ENCODE measurements at places on chromosomes 7 and 10.

DNA sequence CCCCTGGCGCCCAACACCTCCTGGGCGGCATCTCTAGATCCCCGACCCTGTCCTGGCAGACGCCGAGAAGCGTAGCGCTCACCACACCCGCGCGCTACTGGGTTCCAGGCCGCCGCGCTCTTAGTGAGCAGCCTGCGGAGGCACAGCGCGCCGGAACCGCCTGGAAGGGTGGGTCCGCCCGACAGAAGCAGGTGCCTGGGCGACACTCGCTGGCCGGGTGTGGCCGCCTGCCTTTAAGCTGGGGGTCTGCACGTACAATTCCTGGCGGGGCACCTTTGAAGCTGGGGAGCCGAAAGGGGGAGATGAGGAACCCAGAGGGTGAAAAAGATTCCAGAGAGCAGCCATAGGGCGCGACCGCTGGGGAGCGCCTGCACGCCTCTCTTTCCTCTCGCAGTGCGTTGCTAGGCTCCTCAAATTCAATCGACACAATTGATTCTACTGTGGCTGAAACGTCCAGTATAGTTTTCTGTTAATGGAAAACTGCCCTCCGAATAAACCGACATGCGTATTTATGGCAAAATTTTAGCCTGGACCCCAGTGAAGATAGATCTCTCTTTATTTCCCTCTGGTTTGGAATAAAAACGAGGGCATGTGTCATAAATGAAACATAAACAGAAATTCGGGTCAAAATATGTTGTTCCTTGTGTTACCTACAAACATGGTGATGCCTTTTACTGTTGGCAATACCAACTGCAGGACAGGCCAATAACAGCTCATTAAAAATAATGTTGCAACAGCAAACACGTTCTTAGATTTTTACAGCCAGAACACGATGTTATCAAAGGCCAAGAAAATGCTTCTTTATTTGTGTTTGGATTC, 4.6 kb downstream of the HMX3 start:
- peak; percentile 22 for DNase-seq

DNA sequence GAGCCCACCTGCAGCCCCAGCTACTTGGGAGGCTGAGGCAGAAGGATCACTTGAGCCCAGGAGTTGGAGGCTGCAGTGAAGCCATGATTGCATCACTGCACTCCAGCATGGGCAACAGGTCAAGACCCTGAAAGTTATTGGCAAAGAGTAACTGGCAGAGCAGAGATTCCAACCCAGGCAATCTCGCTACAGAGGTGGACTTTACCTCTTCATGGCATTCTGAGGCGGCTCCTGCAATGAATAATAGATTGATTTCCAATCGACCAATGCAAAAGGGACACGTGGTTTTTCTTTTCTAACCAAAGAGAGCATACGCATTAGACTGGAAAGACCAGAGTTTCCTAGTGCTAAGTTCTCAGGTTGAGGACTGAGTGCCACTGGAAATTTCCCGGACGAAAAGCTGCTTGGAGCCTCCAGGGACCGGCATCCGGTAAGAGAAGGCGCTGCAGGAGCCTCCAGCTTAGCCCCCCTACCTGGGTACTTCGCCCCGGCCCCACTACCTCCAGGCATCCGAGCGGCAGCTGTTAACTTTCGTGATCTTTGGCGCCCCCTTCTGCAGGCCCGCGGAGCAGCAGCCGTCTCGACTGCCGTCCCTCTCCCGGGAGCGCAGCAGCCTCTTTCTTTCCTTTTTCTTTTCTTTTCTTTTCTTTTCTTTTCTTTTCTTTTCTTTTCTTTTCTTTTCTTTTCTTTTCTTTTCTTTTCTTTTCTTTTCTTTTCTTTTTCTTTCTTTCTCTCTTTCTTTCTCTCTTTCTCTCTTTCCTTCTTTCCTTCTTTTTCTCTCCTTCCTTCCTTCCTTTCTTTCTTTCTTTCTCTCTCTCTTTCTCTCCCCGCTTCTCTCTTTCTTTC, 4.1 kb downstream of the MBLAC1 start:
- DNase-seq: peak; percentile 73

- DNase-seq: no peak
Observed at GRCh38 chr7:114084002-114084471, 165.2 kb upstream of the PPP1R3A start.

- peak; percentile 8 for DNase-seq
Observed at GRCh38 chr10:80924063-80924952, 386.6 kb downstream of the SH2D4B start.

DNA sequence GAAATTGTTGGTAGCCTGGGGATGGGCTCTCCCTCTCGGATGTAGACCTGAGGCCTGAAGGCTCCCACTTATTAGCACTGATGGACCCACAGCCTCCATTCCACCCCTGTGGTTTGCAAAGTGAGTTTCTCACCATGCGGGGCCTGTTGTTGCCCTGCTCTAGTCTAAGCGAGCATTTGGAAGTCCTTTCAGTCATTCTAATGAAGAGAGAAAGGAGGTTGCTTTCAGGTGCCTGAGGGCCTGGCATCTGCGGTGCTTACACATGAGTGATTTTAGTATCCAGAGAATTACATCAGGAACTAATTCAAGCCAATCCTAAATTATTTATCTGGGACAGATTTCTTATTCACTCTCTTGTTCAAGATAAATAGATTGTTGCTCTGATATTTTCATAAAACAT, 61.6 kb downstream of the NAMPT start:
- no peak for DNase-seq

GRCh38 chr7:39130274-39130673, 152.6 kb downstream of the POU6F2 start:
- no peak for DNase-seq

DNA sequence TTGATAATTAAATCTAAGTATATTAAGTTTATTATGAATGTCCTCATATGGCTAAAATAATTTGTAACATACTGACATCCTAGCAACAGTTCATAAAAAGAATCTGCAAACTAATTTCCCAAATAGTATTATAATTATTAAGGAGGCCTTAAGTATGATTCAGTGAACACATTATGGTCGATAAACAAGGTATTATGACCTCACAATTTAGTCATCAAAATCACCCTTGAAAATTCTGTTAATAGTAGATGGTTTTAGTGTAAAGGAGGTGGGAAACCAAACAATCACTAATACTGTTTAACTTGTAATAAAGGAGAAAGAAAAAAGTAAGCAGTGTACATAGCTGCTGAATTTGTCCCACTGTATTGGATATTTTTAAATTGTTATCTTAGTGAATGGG, 2.1 kb downstream of the ETV1 start:
- DNase-seq: no peak

DNA sequence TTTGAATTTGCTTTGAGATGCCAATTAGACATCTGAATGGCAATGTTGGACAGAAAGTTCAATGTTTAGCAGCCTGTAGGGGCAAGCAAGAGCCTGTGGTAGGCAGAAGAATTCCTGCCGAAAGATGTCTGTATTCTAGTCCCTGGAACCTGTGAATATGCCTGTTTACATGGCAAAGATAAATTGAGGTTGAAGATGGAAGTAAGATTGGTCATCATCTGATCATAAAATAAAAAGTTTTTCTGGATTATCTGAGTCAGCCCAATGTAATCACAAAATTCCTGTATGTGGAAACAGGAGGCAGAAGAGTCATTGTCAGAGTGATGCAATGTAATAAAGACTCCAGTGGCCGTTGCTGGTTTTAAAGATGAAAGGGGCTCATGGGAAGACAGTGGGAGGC, 430.5 kb downstream of the MDFIC start:
- DNase-seq: peak; percentile 33

DNA sequence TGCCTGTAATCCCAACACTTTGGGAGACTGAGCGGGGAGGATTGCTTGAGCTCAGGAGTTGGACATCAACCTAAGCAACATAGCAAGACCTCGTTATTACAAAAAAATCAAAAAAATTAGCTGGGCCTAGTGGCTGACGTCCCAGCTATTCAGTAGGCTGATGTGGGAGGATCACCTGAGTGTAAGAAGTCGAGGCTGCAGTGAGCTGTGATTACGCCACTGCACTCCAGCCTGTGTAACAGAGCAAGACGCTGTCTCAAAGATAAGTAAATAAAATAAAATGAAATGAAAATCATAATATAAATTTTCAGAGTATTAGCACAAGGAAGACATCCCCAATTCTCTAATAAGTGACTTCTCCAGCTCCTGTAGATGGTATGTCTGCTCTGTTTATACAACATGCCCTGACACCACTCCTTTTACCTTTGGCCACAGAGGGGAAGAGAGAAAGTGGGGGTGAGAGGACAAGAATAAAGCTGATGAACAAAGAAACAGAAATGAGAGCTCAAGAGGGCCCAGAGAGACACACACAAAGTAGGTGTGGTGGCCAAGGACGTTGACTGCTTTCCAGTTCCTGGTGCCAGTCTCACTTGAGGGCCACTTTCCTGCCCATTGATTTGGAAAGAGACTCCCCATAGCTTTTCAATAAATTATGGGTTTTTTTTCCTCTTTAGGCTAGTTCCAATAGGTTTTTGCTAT, 62.9 kb downstream of the PTTG1IP2 start:
- DNase-seq: no peak

GRCh38 chr7:129790136-129790535, 162.6 kb downstream of the UBE2H start:
- no peak for DNase-seq

DNA sequence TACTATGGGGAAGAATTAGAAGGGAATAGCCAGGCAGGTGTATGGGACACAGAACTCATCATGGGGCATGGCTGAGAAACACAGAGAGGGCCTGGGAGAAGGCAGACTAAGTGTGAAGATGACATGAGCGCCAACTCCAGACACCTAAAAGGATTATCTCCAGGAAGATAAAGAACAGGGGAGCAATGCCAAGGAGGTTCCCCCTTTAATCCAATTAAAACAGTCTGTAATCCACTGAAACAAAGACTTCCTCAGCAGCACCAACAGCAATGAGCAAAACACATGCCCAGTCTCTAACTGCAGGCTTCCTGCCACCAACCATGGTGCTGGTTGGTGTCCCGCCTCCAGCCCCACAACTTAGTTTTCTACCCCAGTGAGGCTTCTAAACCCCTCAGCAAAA, 108.9 kb downstream of the GRID1 start:
- no peak for DNase-seq

Data from myocyte (in vitro differentiated cells).